ENCODE measurements at places on chromosomes 4 and X.

- no peak for DNase-seq
Measured at GRCh38 chr4:94378047-94378446, 35.4 kb upstream of the HPGDS start.

DNA sequence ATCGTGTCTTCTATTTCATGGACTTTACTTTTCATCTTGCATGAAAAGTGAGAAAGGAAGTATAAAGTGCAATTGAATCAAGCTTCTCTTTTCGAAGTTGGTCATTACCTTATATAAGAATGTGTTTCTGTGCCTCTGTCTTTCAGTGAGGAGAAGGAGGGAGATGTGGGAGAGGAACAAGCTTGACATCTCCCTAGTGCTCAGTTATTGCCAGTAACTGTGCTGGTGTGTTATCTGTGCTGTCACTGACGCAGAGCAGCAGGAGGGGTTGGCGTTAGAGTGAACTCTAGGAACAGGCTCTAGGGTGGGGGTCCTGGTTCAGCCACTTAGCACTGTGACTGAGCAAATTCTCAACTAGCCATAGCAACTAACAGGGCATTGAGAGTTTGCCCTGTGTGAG, 34.0 kb upstream of the TBC1D9 start:
- no peak for DNase-seq

DNA sequence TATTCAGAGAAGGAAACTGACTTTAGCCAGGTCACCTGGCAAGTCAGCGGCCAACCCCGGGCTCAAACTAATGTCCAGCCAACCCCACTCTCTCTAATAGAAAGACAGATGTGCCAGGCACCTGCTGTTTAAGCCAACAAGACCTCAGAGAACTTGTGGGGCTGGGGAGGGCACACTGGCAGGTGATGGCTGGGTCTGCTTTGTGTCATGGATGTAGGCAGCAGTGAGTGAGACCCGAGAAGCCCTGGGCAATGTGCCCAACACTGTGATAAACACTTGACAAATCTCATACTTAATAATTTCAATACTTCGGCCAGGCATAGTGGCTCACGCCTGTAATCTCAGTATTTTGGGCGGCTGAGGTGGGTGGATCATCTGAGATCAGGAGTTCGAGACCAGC, 9.0 kb upstream of the CD99L2 start:
- DNase-seq = peak; percentile 85

GRCh38 chr4:100100985-100101384, 89.3 kb downstream of the DDIT4L start:
- DNase-seq = no peak

GRCh38 chr4:2041239-2042130, 17.6 kb upstream of the NAT8L start:
- DNase-seq = peak; percentile 46

DNA sequence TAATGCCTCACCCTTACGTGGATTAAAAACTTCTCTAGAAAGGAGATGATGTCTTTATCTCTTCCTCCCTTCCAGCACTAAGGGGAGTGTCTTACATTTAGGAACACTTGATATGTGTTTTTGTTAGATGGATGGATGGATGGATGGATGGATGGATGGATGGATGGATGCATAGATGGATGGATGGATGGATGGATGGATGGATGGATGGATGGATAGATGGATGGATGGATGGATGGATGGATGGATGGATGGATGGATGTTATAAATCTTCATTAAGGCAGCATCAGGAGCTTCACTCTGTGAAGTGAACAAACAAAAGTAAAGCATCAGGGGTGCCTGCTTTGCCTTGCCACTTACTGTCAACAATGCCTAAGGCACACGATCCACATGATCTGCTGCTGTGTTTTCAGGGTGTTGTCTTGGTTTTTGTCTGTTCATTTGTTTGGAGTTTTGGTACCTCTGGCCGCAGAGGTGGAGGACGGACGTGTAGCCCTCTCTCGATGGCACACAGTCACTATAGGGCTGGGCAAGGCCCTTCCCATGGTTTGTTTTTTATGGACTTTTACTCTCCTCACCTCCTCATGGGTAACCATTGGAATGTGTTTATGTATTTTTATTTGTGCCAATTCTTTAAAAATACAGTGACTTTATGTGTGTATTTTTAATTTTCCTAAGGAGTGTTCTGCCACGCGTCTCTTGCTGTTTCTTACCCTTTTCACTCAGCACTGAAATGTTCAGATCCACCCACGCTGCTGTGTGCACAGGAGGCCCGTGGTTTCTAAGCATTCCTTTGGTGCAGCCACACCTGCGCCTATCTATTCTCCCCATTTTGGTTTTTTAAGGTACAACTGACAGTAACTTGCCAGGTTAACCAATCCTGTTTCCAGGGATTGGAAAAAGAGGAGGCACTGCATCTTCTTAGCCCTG, 91.8 kb upstream of the ENPP6 start:
- no peak for DNase-seq

DNA sequence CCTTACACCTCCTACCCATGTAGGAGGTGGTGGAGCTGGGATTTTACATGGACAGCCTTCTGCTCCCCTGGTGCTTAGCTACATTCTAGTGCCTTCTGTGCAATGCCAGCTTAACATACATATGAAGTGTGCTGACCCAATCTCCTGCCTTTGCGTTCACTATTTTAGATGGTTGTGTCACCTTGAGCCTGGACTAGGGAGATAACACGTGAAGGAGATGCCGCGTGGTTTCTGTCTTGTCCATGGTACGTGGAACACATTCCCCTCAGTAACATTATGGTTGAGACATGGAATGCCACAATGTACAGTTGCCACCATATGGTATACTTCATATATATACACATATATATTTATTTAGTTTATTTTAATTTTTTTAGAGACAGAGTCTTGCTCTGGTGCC, 54.0 kb downstream of the TBL1X start:
- no peak for DNase-seq

GRCh38 chrX:23616361-23616760, 50.9 kb upstream of the PRDX4 start:
- peak; percentile 39 for DNase-seq

Data from NCI-H1105 treated with DMSO at 0.1 percent for 48 hours (cell line).